Stimulated activated CD8-positive, alpha-beta memory T cell treated with anti-CD3 and anti-CD28 coated beads, Interleukin-4, amount 100 ng/mL, for 4 hours (primary cell): ENCODE measurements at places on chromosomes 16 and 17.

- no peak for DNase-seq
Observed at GRCh38 chr16:85463672-85464382, 149.3 kb upstream of the GSE1 start.

GRCh38 chr17:50325906-50326305 is 20.0 kb upstream of the XYLT2 start:
- no peak for DNase-seq

DNA sequence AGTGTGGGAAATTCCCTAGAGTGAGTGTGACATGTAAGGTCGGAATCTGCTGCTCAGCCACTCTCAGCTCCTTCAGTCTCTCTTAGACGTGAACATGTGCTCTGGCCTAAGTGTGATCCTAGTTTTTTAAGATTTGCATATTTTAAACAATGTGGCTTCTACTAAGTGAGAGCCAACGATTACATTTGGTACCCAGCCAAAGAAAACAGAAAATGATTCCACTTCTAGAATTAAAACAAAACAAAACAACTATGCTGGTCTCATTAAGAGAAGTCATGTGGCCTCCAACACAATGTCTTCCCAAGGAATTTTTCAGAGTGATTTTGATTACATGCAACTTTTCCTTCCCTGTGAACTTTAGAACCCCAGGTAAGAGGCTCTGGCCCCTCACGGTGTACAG is 10.1 kb downstream of the TMEM238L start:
- DNase-seq, result no peak

DNA sequence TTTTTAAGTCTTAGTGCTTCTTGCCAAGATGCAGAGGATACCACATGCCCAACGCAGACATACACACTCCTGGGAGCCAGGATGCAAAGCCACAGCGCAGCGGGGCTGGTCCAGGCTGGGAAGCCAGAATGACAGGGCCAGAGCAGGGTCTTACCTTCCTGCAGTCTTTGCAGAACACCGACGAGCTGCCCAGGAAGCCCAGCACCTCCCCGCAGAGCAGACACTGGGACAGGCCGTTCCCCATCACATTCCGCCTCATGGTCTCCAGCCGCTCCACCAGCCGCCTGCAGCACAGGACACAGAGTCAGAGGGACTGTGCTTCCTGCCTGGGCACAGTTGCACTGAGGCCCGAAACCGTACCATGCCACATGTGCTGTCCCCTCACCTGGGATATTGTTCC is 33.3 kb downstream of the RPH3AL start:
- DNase-seq, result no peak

GRCh38 chr17:61448042-61448441 is 4.2 kb upstream of the TBX4 start:
- no peak for DNase-seq

GRCh38 chr16:75620326-75621169 is 2.5 kb downstream of the ADAT1 start:
- DNase-seq, result no peak

GRCh38 chr17:488993-489757 is 136.6 kb upstream of the RPH3AL start:
- no peak for DNase-seq

DNA sequence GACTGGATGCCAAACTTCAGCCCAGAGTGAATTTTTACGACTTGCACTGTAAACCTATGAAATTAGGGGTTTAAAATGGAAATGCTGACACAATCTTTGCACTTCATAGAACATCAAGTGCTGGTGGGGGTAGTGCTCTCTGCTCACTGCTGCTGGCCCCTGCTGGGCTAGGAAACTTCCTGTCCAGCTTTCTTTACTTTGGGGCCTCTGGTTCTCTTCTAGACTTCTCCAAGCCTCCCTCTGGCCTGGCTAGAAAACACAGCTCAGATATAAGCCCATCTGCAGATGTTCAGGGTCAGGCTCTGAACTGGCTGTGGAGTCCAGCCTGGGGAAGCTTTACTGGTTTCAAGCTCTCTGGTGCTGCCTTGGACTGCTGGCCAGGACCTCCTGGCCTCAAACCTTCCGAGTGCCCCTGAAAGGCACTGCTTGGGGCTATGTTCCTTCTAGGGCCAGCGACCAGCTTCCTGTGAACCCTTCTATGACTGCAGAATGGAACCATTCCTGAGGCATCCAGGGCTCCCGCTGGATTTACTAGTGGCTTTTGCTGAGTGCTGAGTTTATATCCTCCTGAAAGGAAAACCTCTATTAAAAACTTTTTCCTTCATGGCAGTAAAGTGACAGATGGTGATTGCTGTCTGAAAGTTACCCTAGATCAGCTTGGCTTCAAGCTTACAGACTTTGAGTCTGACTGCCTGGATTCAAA is 59.4 kb downstream of the TBX4 start:
- DNase-seq, result no peak

GRCh38 chr16:2497116-2497630 is 16.6 kb upstream of the ATP6V0C start:
- DNase-seq, result no peak

- DNase-seq, result no peak
Observed at GRCh38 chr16:78363843-78364555, 264.5 kb downstream of the WWOX start.

DNA sequence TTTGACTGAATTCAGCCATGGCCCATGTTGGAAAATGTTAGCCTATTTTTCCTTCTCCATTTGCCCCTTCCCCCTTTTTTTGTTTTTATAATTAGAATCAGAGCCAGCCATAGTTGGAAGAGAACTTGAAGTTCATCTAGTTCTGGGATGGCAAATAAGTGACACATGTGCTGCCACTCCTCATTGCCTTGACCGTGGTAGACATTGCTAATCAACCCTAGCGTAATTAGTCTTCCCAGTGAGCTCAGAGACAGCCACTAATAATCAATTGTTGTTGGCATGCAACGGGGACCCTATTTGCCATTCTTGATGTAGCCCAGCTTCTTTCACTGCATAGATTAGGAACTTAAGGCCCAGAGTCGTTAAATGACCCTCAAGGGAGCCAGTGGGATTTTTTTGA is 16.6 kb downstream of the CMIP start:
- no peak for DNase-seq

- DNase-seq, result no peak
Observed at GRCh38 chr17:30832438-30833124, 815 bp downstream of the ATAD5 start.

GRCh38 chr17:32985050-32985756 is 6.4 kb upstream of the SPACA3 start:
- DNase-seq, result no peak

DNA sequence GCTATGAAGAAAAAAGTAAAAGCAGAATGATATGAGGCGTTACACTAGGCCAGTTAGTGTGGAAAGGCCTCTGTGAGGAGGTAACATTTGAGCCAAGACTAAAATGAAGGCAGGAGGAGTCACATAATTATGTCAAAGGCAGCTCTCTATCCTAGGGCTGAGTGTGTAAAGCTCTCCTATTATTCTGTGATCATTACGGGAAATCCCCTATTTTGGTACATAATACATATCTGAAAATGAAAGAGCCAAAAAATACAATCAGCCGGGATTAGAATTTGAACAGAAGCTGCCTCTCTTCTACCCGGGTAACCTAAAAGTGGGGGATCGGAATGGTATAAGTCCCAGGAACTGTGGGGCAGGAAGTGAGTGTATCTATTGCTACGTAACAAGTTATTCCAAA is 27.1 kb downstream of the HEATR3 start:
- no peak for DNase-seq

DNA sequence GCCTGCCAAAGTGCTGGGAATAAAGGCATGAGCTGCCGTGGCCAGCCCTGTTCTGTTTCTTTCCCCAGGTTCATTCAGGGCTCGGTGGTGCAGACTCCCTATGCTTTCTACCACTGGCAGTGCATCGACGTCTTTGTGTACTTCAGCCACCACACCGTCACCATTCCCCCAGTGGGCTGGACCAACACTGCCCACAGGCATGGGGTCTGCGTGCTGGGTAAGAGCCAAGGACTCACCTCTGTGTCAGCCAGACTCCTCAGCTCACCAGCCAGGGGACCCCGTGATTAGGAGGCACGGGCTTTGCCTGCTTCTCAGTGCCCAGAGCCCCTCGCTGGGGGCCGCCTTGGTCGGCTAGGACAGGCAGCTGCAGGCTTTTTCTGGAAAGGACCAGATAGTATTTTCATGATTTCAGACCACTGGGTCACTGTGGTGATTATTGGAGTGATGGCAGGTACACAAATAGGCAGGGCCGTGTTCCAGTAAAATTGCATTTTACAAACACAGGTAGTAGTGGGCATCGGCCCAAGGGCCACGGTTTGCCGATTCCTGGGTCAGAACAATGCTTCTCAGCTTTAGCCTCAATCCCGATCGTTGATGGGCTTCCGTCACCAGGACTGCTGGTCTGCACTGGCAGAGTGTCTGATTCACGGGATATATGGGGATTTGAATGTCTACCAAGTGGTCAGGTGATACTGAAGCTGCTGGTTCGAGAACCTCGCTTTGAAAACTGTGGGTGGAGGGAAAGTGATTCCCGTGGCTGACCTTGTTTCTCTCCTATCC is 5.0 kb downstream of the ENGASE start:
- DNase-seq, result no peak

DNA sequence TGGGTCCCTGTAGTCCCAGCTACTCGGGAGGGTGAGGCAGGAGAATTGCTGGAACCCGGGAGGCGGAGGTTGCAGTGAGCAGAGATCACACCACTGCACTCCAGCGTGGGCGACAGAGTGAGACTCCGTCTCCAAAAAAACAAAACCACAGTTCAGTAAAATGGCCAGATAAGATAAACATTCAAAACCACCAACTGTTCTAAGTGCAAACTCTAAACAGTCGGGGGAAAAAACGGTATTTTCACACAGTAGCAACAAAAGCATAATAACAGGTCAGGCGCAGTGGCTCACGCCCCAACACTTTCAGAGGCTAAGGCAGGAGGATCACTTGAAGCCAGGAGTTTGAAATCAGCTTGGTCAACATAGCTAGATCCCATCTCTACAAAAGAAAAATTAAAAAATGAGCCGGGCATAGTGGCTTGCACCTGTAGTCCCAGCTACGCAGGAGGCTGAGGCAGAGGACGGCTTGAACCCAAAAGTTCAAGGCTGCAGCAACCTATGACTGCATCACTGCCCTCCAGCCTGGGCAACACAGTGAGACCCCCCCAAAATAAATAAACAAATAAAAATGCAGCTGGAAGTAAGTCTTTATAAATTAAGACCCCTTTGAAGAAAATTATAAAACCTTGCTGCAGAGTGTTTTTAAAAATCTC is 10.8 kb upstream of the HASPIN start:
- no peak for DNase-seq

DNA sequence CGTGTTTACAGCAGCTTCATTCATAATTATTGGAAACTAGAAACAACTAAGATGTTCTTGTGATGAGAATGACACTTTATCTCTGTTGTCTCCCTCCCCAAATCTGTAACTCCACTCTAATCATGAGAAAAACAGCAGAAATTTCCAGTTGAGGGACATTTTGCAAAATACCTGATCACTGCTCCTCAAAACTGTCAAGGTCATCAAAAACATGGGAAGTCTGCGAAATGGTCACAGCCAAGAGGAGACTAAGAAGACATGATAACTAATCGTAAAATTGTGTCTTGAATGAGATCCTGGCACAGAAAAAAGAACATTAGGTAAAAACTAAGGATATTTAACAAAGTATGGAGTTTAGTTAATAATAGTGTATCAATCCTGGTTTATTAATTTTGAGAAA is 204.2 kb downstream of the CYLD start:
- no peak for DNase-seq
